Vagina (tissue), 2 donors: ENCODE measurements at places on chromosomes 6 and 20.
A peak's percentile ranks its signal among the peaks of the same experiment; 100 is the strongest.

DNA sequence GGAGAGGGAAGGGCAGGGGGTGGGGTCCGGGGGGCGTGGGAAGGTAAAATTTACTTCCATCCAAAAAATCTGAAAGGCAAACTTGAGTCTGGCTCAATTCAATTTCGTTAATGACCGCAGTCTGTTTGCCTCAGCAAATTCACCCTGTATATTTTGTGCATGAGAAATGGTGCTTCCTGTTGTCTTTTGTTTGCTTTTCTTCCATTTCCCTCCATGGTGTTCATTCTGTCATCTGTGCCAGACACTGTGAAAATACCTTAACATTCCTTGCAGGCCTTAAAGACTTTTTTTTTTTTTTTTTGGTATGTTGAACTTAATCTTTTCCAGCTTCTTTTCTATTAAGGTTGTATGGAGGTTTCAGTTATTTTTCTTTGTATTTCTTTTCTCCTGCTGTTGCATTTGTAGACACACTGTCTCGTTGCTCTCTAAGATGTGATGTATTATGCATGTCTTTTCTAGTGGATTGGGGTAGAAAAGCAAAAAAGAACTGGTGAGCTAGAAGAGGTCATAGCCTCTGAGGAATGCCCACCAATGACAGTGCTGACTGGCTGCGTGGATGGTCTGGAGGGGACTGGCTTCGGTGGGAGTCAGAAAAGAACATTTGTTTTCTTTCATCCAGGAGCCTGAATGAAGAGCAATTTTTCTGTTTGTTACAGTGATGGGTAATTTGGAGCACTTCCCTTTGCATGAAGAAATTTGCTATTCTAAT, 585.0 kb upstream of the MAP3K7 start:
- no peaks in the 10 kb centered on the region for H3K27me3 ChIP-seq
- no peaks in the 10 kb centered on the region for H3K36me3 ChIP-seq
- DNase-seq, result no peak

- no peaks in the 10 kb centered on the region for H3K36me3 ChIP-seq
- no peak overlapping the region for H3K4me3 ChIP-seq
- no peaks in the 10 kb centered on the region for H3K4me1 ChIP-seq
- H3K27ac ChIP-seq, result no peak overlapping the region
Observed at GRCh38 chr6:140217283-140217682, 842.8 kb upstream of the CITED2 start.

GRCh38 chr20:61399433-61399832, 147.4 kb downstream of the CDH4 start:
- no peak overlapping the region for H3K4me3 ChIP-seq
- H3K27ac ChIP-seq, result no peak overlapping the region
- H3K36me3 ChIP-seq, result no peaks in the 10 kb centered on the region
- no peaks in the 10 kb centered on the region for H3K4me1 ChIP-seq

DNA sequence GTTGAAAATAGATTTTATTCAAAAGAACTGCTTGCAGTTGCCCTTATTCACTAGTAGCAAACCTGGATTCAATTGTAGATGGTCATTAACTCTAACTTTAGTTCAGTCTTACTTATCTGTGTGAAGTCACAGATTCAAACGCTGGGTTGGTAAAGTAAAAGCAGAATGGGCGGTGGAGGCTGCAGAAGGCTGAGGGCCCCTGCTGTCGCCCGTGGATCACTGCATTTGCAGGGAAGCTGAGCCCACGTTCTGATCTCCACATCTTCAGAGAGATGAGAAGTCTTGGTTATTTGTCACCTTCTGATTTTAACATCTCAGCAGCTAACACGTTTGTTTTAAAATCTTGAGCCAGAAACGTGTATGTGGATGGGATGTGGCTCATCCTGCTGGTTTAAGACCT, 75.1 kb downstream of the SNX9 start:
- peaks cover 29% of the 10 kb centered on the region for H3K36me3 ChIP-seq
- H3K4me1 ChIP-seq, result peaks cover 6% of the 10 kb centered on the region
- no peak for DNase-seq
- no peak overlapping the region for H3K27ac ChIP-seq
- H3K27me3 ChIP-seq, result no peaks in the 10 kb centered on the region

DNA sequence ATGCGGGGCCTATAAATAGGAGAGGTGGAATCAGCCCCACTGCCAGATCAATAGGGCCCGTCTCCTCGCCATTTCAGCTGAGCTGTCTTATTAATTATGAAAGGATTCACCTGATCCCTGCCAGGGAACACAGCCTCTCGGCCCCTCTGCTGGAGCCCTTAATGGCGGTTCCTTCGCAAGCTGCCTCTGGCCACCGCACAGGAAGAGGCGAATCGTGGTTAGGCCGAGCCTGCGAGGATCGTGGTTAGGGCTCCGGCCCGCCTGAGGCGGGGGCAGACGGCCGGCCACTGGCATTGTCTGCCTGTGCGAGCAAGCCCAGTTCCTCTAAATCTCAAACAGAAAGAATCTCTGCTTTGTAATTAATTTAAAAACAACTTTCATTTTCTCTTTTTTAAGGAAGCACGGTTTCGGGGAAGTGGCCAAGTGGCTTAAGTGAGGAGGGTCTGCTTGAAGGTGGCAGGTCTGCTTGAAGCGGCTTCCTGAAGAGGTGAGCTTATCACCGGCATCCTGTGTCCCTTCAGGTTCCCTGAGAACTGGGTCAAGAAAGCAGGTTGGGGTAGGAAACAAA, 9.2 kb downstream of the NRN1 start:
- peak overlapping the region; percentile 45 for H3K4me3 ChIP-seq
- no peaks in the 10 kb centered on the region for H3K36me3 ChIP-seq

DNA sequence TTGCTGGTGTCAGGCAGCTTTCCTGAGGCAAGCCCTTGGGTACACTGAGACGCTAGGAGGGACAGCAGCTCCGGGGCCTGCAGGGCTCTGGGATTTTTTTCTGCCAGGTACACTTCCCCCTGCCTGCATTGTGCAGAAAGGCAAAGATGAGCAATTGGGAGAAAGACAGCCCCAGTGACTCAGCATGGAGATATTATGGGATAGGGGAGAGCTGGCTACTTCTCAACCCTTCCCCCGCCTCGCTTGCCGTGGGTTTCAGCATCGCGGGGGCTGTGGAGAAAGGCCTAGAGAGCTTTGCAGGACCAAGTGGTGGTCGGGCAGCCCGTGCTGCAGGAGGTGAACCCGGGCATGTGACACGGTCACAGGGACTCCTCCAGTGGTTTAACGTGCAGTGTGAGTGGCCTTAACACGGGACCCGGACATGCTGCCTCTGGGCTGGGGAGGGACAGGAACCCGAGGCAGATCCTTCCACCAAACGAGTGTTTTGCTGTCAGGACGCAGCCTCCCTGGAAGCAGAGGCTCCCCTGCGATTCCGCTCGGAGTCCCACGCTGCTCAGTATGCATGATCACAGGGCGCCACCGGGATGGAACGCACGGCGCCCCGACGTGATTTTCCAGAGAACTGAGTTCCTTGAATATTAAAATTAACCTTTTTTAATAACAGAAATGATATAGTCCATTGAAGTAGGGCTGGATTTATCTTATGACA, 139.9 kb downstream of the CDH4 start:
- H3K4me1 ChIP-seq, result no peaks in the 10 kb centered on the region
- no peaks in the 10 kb centered on the region for H3K36me3 ChIP-seq
- H3K4me3 ChIP-seq, result no peak overlapping the region
- DNase-seq, result no peak

- H3K4me3 ChIP-seq, result no peak overlapping the region
- peaks cover 12% of the 10 kb centered on the region for H3K27me3 ChIP-seq
- peaks cover 17% of the 10 kb centered on the region for H3K4me1 ChIP-seq
- no peaks in the 10 kb centered on the region for H3K36me3 ChIP-seq
Observed at GRCh38 chr20:22586645-22587310, 2.4 kb upstream of the FOXA2 start.
